ENCODE measurements at places on chromosomes 2 and 18.

DNA sequence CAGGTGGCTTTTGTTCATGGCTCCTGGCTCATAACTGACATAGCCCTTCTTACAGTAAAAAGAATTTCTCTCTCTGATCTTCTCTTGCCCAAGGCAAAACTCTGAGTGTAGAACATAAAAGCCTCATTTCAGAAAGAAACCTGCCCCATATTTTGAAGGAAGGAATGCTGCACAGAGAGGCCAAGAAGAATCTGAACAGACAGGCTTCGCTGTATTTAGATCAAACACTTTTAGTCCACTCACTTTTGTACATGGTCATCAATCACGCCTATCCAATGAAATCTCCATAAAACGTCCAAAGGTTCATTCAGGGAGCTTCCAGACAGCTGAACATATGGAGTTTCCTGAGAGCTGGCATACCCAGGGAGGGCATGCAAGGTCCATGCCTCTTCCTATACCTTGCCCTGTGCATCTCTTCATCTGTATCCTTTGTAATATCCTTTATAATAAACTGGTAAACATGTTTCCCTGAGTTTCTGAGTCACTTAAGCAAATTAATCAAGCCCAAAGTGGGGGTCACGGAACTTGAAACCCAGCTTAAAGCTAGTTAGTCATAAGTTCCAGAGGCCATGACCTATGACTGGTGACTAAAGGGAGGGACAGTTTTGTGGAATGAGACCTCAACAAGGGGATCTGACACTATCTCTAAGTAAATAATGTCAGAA, 62.5 kb upstream of the TMEM247 start:
- DNase-seq = no peak

DNA sequence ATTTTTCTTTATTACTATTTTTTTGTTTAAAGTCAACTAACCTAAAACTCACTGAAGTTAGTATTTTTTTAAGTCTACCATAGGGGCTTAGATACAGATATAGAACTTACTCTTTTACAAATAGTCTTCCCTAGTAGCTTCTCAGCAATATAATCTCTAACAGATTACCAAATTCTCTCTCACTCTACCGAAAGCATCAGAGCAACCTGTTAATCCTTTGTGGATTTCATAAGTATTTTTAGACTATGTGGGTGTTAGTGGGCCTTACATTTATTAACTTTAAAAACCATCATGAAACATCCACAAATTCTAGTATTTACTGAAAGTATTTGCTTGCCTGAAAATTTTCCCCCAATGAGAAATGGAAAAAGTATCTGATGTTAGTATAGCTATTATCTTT, 84.6 kb upstream of the TFPI start:
- DNase-seq = no peak

DNA sequence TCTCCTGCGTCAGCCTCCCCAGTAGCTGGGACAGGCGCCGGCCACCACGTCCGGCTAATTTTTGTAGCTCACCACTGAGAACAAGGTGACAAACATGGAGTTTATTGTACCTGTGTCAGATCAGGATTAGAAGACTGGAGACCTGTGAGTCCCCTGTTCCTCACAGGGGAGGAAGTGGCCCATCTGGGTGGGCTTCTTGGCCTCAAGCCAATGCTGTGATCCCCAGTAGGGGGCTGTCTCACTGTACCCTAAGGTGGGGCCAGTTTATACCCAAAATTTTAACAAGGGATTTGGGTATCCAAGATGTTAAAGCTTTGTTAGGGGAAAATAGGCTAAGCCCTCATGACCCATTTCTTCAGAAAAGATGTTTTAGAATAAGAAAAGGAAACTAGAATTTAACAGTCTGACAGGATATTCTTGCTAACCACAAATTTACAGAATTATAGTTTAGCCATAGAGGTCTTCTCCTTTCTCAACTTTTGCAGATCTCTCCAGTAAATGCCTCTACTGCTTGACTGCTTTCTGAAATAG, 16.3 kb downstream of the PCBP1 start:
- no peak for DNase-seq

GRCh38 chr2:24466871-24467870, 23.9 kb upstream of the NCOA1 start:
- DNase-seq = no peak

DNA sequence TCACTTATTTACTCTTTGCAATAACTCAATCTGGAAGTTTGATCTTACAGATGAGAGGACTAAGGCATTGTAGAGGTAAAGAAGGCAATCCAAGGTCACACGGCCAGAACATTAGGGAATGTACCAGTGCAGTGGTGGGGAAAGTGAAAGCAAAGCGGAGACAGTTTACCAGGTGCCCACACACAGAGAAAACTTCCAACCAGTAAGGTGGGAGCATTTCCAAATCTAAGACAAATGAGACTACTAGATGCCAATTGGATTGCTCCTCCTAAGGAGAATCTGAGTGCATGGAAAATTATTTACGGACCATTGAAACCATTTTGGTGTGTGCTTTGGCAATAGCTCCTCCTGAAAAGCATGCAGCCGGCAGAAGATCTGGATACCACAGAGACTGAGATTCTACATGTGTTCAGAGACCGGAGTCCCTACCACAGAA, 34.9 kb downstream of the SLC20A1 start:
- no peak for DNase-seq

DNA sequence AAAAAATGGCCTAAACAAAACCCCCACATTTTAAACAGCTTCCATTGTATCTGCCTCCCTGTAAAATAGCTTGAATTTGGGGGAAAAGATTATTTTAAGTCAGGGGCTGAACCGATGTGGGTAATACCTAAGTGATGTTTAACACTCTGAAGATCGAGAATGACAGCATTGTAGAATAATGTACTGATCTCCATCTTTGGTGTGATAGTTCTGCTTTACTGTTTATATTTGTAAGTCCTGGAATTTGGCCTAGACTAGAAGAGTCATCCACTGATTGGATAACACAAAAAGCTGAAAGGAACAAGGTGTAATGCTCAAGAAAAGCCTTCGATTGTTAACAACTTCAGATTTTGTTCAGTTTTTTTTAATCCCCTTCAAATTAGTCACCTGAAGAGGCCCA, 53.8 kb upstream of the CCDC68 start:
- DNase-seq = no peak

DNA sequence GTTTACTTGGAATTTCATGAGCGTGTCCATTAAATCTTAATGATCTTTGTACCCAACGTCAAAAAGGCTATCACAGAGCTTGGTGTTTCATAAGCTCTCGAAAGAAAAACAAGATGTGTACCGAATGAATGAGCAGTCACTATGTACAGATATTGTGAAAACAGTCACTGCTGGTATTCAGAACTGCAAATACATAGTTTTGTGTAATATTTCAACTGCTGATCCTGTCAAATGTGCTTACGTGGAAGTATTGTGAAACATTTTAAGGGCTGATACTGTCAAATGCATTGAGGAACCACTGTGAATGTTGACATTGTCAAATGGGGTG, 184.2 kb upstream of the KLHL29 start:
- DNase-seq = no peak

- DNase-seq = no peak
Measured at GRCh38 chr2:121599963-121600651, 49.2 kb downstream of the CLASP1 start.

- DNase-seq = no peak
Measured at GRCh38 chr2:1503471-1504310, 90.4 kb downstream of the TPO start.

- DNase-seq = no peak
Measured at GRCh38 chr18:73381016-73381698, 513.4 kb upstream of the NETO1 start.

DNA sequence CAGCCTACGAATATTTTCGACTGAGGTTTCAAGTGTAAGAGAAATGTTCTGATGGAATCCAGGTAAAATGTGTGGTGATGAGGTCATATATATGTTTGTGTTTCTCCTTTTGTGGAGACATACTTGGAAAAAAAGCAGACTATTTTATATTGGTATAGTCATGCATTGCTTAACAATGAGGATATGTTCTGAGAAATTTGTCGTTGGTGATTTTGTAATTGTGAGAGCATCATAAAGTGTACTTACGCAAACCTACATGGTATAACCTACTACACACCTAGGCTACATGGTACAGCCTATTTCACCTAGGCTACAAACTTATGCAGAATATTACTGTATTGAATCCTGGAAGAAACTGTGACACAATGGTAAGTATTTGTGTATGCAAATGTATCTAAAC, 1849.9 kb upstream of the CELF4 start:
- DNase-seq = no peak

GRCh38 chr2:33214436-33214835, 262.0 kb upstream of the RASGRP3 start:
- DNase-seq = no peak

GRCh38 chr2:9488583-9489547, 14.5 kb downstream of the IAH1 start:
- DNase-seq = no peak

DNA sequence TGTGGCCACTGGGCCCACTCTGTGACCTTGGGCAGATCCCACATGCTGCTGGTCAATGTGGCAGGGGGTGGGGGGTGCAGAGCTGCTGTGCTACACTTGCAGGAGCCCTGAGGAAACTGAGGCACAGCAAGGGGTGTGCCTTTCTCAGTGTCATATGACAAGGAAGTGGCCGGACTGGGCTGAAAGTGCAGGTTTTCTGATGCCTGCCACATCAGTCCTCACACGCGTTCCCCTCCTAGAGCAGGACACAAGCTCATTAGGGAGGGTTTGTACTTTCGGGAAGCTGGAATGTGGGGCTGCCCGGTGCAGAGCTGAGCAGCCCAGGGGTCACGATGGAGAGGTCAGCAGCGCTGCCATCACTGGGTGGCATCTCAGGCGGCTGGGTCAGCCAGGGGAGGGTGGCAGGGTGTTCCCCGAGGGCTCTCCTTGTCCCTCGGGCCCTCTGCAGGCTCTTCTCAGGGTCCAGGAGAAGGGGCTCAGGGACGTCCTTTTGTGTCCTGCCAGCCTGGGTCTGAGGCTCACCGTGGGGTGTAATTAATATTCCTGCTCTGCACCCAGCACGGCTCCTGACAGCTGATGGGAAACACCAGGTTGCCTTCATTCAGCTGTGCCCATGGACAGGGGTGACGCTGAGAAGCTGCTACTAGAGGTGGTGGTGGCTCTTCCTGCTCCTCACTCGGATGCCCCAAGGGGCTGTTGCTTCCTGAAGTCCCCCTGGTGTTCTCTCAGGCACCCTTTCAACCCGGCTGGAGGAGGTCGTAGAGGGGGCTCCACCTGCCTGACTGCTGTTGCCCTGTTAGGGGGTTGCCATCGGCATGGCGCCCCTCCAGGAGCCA, 62.1 kb upstream of the HDAC4 start:
- no peak for DNase-seq

DNA sequence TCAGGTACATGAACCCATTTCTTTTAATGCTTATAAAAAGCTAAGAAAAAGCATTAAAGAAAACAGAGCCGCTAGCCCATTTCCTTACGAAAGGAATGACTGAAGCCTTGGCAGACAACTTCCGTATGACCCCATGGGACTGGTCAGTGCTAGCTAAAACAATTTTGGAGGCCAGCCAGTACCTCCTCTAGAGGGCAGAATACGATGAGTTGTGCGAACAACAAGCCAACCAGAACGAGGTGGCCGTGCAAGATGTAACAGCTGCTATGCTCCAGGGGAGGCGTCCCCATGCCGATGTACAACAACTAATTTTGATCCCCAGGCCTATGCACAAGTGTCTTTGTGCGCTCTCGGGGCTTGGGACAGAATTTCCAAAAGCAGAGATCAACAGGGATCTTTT, 16.7 kb downstream of the MAP3K2 start:
- no peak for DNase-seq

DNA sequence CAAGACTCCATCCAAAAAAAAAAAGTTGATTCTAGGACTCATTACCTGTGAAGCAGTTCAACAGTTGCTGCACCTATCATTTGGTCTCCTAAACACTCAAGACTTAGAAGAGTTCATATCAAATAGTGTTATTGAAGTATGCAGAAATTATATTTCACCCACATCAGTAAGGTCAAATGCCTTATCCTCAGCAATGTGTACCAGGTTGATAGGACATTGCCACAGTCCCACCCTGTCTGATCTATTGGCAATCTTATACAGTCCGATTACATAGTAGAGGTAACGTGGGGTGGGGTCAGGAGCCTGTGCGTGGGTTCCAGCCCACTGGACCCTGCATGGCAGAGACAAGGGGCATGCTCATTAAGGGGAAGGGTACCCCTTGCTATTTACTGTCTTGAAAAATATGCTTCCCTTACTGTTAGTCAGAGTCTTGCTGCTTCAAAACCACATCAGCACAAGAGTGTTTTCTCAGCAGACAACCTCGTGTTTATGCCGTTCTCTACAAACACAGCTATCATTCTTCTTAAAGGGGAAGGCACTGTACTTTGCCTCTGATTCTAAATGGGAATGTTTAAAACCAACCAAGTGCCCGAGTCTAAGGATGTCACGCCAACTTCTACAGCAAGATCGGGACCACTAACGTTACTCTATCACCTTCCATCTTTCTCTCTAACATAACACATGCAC, 115.2 kb downstream of the MTCL1 start:
- no peak for DNase-seq

DNA sequence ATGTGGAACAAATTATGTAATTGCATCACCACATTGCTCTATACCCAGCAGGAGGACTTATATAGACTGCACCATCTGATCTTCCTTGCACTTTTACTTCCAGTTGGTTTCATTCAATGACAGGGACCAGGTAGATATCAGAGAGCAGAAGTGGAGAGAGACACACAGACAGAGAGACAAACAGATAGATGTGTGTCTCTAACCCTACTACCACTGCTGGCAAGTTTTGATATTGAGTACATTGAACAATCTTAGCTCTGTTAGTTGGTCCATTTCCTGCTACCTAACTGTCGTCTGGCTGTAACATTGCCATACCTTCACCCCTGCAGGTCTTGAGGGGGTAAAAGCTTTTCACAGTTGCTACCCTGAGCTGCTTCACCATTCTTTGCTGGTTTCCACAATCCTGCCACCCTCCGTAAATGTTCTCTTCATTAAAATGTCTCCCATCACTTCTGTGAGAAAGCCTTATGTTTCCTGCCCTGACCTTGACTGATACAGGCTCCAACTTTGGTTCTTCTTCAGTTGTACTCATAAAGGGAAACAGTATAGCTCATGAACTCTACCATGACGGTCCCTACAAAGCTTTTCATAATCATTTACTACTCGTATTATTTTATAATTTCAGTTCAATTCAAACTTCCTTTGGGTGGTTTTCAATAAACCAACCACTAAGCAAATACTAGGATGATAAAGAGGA, 62.3 kb upstream of the ITGA4 start:
- DNase-seq = no peak

GRCh38 chr2:121189661-121190381, 95.2 kb downstream of the TFCP2L1 start:
- DNase-seq = no peak

- no peak for DNase-seq
Measured at GRCh38 chr2:189783451-189783926, 650 bp downstream of the ORMDL1 start.

DNA sequence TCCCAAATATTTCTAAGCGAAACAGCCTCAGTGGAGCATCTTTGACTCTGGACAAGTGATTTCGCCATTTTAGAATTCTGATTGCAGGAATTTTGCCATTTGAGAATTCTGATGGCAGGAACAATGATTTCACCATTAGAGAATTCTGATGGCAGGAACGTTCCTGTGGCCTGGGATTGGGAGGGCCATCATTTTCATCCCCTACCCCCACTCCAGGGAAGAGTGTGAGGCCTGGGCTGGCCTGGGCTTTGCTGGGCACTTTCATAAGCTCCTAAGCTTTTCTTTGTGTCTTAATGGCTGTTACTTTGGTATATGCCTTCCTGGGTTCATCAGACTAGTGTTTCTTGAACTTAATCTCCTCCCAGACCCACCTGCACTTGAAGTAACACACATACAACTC, 129.3 kb upstream of the EPAS1 start:
- no peak for DNase-seq
